ENCODE measurements at places on chromosomes 13 and 19. TPM values are rescaled to one million over a fixed set of nuclear protein-coding genes. Genes with fewer than 3 reads are reported as not detected.

FRY gene
- total RNA-seq: 0.87 TPM

GRCh38 chr19:54888239-54888638 is 14.2 kb downstream of the FCAR start:
- no peak for DNase-seq

DNA sequence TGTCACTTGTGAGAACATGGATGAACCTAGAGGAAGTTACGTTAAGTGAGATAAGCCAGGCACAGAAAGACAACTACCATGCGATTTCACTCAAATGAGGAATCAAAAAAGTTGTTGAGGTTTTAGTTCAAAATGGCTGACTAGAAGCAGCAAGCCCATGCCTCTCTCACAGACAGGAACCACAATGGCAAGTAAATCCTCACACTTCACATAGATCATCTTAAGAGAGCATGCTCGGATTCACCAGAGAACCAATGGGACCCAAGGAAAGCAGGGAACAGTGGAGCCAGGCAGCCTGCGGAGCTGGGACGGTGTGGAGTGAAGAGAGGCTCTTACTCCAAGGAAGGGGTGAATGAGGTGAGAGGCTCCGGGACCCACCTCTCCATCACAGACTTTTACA is 581.0 kb downstream of the UQCRFS1 start:
- no peak for DNase-seq

- no peak for DNase-seq
Measured at GRCh38 chr13:99390601-99391000, 83.4 kb upstream of the GPR183 start.

GDF15 gene
- total RNA-seq: 0.56 TPM

SOHLH2 gene
- total RNA-seq: not detected

DNA sequence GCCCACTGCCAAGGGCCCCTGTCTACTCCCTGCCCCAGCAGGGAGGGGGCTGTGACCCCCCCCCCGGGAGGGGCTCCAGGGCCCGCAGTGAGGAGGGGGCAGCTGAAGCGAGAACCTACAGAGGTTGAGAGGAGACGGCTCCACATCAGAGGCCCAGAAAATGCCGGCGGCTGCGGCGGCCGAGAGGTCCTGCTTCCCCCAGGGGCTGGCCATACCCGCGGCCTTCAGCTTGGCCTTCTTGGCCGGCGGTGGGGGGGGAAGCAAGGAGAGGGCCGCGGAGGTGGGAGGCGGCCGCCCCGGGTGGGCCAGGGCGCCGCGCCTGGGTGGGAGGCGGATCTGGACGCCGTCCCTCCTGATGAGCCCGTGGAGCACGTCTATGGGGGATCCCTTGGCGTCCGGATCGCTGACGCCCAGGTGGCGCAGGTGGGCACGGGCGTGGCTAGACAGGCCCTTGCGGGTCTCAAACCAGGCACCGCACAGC is 9.2 kb upstream of the AKAP8L start:
- DNase-seq: no peak

ZNF793 gene
- total RNA-seq: 3.4 TPM

GRCh38 chr13:66440938-66441337 is 789.2 kb downstream of the PCDH9 start:
- no peak for DNase-seq

- no peak for DNase-seq
Measured at GRCh38 chr13:108779308-108779707, 149.9 kb downstream of the MYO16 start.

- DNase-seq: no peak
Measured at GRCh38 chr13:100652510-100652909, 22.1 kb downstream of the TMTC4 start.

DNA sequence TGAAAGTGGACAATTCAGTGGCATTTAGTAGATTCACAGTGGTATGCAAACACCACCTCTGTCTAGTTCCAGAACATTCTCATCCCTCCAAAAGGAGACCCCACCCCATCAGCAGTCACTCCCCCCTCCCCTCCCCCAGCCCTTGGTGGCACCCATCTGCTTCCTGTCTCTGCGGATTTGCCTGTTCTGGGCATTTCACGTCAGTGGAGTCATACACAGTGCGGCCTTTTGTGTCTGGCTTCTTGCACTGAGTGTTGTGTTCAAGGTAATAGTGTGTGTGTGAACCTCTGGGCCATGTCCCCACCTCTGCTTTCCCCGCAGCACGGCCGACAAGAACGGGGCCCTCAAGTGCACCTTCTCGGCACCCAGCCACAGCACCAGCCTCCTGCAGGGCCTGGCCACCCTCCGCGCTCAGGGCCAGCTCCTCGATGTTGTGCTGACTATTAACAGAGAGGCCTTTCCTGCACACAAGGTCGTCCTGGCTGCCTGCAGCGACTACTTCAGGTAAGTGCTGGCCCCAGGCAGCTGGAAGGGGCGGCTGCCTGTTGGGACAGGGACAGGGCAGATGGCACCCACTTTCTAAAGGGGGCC is 19.4 kb upstream of the CRTC1 start:
- DNase-seq: no peak

DNA sequence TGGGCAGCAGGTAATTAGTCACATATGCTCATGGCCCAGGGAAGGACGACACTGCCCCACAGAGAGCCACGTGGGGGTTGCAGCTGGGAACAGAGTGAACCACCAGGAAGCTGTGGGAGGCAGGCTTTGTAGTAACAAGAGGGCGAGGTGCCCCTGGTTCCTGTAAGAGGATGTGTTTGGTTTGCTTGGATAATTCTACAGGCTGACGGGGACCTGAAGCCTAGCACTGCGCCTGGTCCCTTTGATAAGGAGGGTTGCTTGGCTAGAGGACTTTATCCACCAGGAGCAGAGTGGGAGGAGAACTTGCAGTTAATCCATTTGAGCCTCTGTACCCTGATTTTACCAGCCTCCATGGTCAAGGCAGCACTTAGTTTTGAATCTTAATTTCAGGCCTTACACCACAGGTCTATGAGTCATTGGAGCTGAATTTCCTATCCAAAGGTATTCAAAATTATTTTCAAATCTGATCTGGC is 67.4 kb upstream of the CLDN10 start:
- no peak for DNase-seq

GRIN3B gene
- total RNA-seq: 0.05 TPM

All from activated T-cell treated with anti-CD3 and anti-CD28 coated beads, Interleukin-2, amount 50 U/mL, for 4 hours (primary cell).